Placental epithelial cell (primary cell): ENCODE measurements at places on chromosomes 16 and 17. TPM values are rescaled to one million over a fixed set of nuclear protein-coding genes. Genes with fewer than 3 reads are reported as not detected.

The SLC12A3 gene
- total RNA-seq, result 0.22 and 1.6 TPM in 2 replicates

The UNC45B gene
- total RNA-seq, result not detected in 2 replicates

The RCVRN gene
- total RNA-seq, result not detected in 2 replicates

The TERB1 gene
- 0.79 TPM in 1 of 2 replicates, not detected in the other for total RNA-seq

The PTGES3L gene
- under 0.01 and 0.87 TPM in 2 replicates for total RNA-seq

The TBC1D3C gene
- not detected in 2 replicates for total RNA-seq

The LDHD gene
- total RNA-seq, result 0.11 and 0.39 TPM in 2 replicates

The SMTNL2 gene
- 18.3 and 33.8 TPM in 2 replicates for total RNA-seq

The ERAL1 gene
- 22.8 and 62.6 TPM in 2 replicates for total RNA-seq

The TBC1D3H gene
- not detected in 2 replicates for total RNA-seq

The GRB7 gene
- total RNA-seq, result 5.1 and 8.4 TPM in 2 replicates

The DNAH9 gene
- total RNA-seq, result not detected in 2 replicates

The C17orf107 gene
- total RNA-seq, result 32.5 and 48.7 TPM in 2 replicates

The KRT23 gene
- total RNA-seq, result 0.79 and 1.4 TPM in 2 replicates

The TMC7 gene
- total RNA-seq, result 0.33 and 0.39 TPM in 2 replicates

The OR1A1 gene
- total RNA-seq, result not detected in 2 replicates

The KIF2B gene
- not detected in 2 replicates for total RNA-seq

The KRT39 gene
- not detected in 2 replicates for total RNA-seq

The FNDC8 gene
- total RNA-seq, result not detected in 2 replicates

The TPPP3 gene
- total RNA-seq, result under 0.01 and 0.87 TPM in 2 replicates

The TBKBP1 gene
- 13.0 and 20.4 TPM in 2 replicates for total RNA-seq

The SLC6A2 gene
- under 0.01 TPM in 1 of 2 replicates, not detected in the other for total RNA-seq

The KRTAP9-4 gene
- total RNA-seq, result not detected in 2 replicates

The CMTM2 gene
- total RNA-seq, result not detected in 2 replicates

The SREBF1 gene
- 30.2 and 50.9 TPM in 2 replicates for total RNA-seq

The TP53TG3F gene
- not detected in 2 replicates for total RNA-seq

The RAPGEFL1 gene
- total RNA-seq, result 2.4 and 2.7 TPM in 2 replicates

The ZP2 gene
- not detected in 2 replicates for total RNA-seq

The TP53TG3B gene
- not detected in 2 replicates for total RNA-seq

The RDM1 gene
- under 0.01 and 0.43 TPM in 2 replicates for total RNA-seq

The PLA2G10 gene
- total RNA-seq, result 0.43 TPM in 1 of 2 replicates, not detected in the other

The SERPINF2 gene
- total RNA-seq, result 0.79 and 0.87 TPM in 2 replicates
